ENCODE measurements at places on chromosomes 2 and 18.

- DNase-seq: no peak
Measured at GRCh38 chr2:182824767-182825158, 41.7 kb downstream of the FRZB start.

DNA sequence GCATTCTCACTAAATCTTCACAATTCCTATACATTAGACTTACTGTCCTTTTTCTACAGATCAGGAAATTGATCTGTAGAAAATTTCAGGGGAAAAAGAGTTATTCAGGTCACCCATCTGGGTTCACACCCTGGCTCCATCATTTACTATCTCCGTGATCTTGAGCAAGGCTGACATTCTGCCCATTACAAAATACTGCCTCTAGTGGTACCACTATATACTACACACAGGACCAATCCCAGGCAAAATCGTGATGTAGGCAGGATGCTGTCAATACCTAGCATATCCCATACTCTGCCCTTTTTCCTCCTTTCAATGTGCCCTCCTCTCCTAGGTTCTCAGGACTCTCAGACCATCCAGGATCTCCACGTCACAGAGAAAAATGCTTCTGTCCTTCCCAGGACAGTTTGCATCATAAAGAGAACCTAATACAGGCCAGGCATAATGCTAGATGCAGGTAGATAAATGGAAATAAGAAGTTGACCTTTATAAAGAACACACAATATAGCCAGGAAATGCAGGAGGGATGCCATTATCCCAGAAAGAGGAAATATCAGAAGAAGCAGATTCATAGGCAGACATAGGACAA is 101.9 kb downstream of the CDH20 start:
- DNase-seq: peak; percentile 23

DNA sequence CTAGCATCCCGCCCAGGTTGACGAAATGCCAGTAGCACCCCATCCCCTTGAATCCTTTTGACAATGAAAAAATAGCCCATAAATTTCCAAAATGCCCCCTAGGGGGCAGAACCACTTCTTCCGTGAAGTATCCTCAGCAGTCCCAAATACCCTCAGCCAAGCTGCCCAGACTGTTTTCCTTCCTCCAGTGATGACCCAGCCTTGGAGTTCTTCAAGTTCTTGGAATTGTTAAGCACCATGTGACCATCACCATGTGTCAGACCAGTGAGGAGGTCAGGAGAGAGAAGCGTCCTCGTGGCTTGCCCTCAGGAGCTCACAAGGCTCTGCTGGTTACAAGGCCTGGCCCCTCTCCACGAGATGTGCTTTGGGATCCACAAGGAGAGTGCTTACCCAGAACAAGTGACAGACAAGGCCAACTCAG is 1.4 kb upstream of the SLC23A3 start:
- peak; percentile 51 for DNase-seq

DNA sequence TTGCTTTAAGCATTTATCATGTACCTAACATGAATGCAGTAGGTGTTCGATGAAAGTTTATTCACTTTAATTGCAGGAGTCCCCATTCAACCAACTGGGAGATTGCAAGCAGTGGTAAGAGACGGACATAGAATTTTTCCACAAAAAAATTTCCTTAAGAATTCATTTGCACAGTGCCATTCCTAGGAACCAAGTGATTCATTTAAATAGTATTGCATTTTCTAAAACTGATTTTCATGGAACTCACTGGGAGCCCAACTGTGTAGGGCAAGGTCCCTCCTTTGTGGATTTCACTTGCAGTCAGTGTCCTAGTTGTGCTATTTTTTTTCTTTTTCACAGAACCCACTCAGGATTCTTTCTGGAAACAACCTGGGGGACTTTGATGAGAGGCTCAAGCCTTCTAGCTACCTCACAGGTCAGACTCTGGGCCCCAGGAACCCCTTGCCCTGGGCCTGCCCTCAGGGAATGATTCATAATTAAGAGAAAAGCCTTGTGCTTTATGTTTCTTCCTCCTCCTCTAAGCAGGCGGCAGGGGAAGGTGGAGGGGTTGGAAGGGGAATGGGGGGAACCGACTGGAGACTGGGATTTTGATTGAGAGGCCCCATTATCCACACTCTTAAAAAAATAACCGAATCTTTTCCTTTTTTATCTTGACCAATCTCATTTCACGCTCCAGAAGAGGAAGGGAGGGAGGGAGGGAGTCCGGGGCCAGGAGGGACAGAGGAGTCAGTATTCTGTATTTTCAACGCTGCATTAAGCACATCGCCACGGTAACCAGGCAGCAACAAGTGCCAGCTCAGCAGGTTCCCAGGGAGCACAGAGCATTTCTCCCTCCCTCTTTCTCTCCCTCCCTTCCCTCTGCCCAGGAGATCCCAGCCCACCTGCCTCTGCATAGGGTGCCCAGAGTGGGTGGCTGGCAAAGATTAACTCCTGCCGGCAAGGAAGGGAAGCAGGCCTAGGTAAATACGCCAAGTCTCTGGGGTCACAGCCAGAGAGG is 51.8 kb downstream of the PSD4 start:
- no peak for DNase-seq

DNA sequence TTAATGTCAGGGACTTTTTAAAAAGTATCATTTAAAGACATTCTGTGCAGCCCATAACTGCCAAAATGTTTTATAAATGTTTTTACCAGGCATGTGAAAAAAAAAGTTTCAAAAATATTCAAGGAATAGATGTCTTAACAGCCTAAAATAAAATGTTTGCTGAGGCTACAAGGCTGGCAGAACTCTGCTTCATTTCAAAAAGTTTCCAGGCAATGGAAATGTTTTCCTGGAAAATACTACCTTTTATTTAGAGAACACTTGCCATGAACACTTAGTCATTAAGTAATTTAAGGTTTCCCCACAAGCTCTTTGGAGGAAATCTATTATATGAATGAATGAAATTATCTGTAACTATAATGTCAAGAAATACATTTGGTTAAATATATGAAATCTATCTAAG is 68.8 kb downstream of the THADA start:
- no peak for DNase-seq

GRCh38 chr2:42792583-42793333 is at the start of gene HAAO:
Gene HAAO, minus strand, starts transcription at chr2:42792583. Its CDS starts 47 bp downstream, at chr2:42792536.
- DNase-seq: peak; percentile 44

GRCh38 chr2:203718087-203718486 is 11.6 kb downstream of the CD28 start:
- no peak for DNase-seq

- DNase-seq: no peak
Measured at GRCh38 chr2:212181646-212182045, 357.0 kb downstream of the ERBB4 start.

GRCh38 chr2:215191477-215191876 is 53.1 kb upstream of the ABCA12 start:
- DNase-seq: no peak

- DNase-seq: no peak
Measured at GRCh38 chr2:160345071-160345764, 145.1 kb upstream of the ITGB6 start.

GRCh38 chr2:191311627-191312026 is 66.4 kb downstream of the MYO1B start:
- peak; percentile 33 for DNase-seq

Measured in Calu3 (cell line).